ENCODE measurements at places on chromosomes 13 and 19. TPM values are rescaled to one million over a fixed set of nuclear protein-coding genes. Genes with fewer than 3 reads are reported as not detected.
A peak's percentile ranks its signal among the peaks of the same experiment; 100 is the strongest.

- H3K27me3 ChIP-seq, result no peaks in the 10 kb centered on the region
- H3K4me3 ChIP-seq, result no peak overlapping the region
- H3K36me3 ChIP-seq, result peaks cover 35% of the 10 kb centered on the region
- H3K27ac ChIP-seq, result no peak overlapping the region
- peak; percentile 44 for DNase-seq
- peaks cover 5% of the 10 kb centered on the region for H3K4me1 ChIP-seq
These were observed 6.3 kb downstream of the PNKP start for GRCh38 chr19:49861107-49861506.

- H3K4me3 ChIP-seq, result no peak overlapping the region
- H3K27ac ChIP-seq, result no peak overlapping the region
- no peaks in the 10 kb centered on the region for H3K27me3 ChIP-seq
- H3K36me3 ChIP-seq, result no peaks in the 10 kb centered on the region
- no peaks in the 10 kb centered on the region for H3K4me1 ChIP-seq
- no peak for DNase-seq
These were observed 9.2 kb downstream of the ASF1B start for GRCh38 chr19:14127176-14127575.

CGB7 gene
- total RNA-seq, result not detected

- no peak overlapping the region for H3K4me3 ChIP-seq
- no peaks in the 10 kb centered on the region for H3K27me3 ChIP-seq
- H3K4me1 ChIP-seq, result peaks cover 6% of the 10 kb centered on the region
These were observed 124.3 kb upstream of the GJB6 start for GRCh38 chr13:20356444-20356843.

- H3K27me3 ChIP-seq, result no peaks in the 10 kb centered on the region
- H3K4me3 ChIP-seq, result no peak overlapping the region
- peaks cover 5% of the 10 kb centered on the region for H3K4me1 ChIP-seq
These were observed 8.0 kb upstream of the GPR183 start for GRCh38 chr13:99315186-99315585.

GRCh38 chr13:41520016-41520659 lies 62.8 kb downstream of the RGCC start:
- no peak overlapping the region for H3K4me3 ChIP-seq
- no peak for DNase-seq
- no peaks in the 10 kb centered on the region for H3K27me3 ChIP-seq
- H3K4me1 ChIP-seq, result no peaks in the 10 kb centered on the region

- H3K36me3 ChIP-seq, result no peaks in the 10 kb centered on the region
- no peak for DNase-seq
- peaks cover 5% of the 10 kb centered on the region for H3K4me1 ChIP-seq
These were observed 7.0 kb upstream of the RB1 start for GRCh38 chr13:48296528-48296927.

DNA sequence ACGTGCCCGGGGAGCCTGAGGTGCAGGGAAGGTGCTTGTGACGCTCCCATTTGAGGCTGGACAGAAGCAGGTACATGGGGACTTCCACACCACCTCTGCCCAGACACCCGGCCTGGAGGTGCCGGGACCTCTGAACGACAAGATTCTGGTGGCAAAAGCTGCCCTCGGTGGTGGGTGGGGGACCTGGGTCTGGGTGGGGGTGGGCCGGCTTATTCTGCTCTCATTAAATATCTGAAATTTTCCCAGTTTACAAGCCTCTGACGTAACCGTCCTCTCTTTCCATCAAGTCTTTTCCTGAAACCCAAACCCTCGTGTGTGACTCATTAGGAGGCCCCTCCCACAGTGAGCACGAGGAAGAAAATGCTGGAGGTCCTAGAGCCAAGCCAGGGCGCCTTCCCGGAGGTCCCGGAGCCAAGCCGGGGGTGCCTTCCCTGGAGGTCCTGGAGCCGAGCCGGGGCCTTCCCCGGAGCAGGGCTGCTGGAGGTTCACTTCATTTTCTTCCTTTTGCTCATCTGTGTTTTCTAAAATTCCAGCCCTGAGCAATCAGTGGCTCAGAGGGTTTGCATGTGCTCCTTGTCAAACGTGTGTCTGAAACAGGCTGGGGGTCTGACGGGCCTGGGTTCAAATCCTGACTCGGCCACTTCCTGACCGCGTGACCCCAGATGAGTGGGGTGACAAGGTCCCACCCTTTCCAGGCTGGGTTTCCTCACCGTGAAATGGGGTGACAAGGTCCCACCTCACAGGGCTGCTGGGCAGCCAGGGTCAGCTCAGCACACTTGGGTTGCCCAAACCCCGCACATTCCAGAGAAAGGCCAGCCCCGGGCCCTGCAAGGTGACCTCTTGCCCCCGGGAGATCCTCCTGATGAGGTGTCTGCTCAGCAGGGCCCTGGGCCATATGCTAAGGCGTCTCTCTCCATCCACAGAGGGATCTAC lies 10.0 kb downstream of the CFD start:
- H3K27ac ChIP-seq, result no peak overlapping the region
- H3K36me3 ChIP-seq, result peaks cover 4% of the 10 kb centered on the region
- H3K4me1 ChIP-seq, result no peaks in the 10 kb centered on the region
- H3K27me3 ChIP-seq, result no peaks in the 10 kb centered on the region

DNA sequence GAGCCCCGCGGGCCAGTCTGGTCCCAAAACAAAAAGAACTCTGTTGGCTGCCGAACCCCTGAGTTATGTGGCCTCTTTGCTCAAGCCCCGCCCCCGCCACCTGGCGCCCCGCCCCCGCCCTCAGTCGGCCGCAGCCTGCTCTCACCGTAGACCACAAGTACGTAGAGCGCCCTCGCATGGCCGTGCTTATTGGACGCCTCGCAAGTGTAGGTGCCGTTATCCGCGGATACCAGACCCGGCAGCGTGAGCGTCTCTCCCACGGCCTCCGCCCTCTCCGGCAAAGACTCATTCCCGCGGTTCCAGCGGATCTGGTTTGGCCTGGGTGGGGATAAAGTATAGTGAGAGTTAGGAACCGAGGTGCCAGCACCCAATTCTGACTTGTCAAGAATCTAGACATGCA lies 5.5 kb upstream of the ZNF428 start:
- H3K27ac ChIP-seq, result no peak overlapping the region
- H3K4me3 ChIP-seq, result no peak overlapping the region
- no peaks in the 10 kb centered on the region for H3K36me3 ChIP-seq
- peak; percentile 35 for DNase-seq
- H3K27me3 ChIP-seq, result no peaks in the 10 kb centered on the region

- H3K36me3 ChIP-seq, result peaks cover 7% of the 10 kb centered on the region
- H3K27me3 ChIP-seq, result no peaks in the 10 kb centered on the region
- DNase-seq, result no peak
- no peak overlapping the region for H3K4me3 ChIP-seq
These were observed 85.9 kb downstream of the GJA3 start for GRCh38 chr13:20074966-20075365.

Data from pancreas (tissue), 10 donors.